ENCODE measurements at places on chromosomes 16 and 17. TPM values are rescaled to one million over a fixed set of nuclear protein-coding genes. Genes with fewer than 3 reads are reported as not detected.

DNA sequence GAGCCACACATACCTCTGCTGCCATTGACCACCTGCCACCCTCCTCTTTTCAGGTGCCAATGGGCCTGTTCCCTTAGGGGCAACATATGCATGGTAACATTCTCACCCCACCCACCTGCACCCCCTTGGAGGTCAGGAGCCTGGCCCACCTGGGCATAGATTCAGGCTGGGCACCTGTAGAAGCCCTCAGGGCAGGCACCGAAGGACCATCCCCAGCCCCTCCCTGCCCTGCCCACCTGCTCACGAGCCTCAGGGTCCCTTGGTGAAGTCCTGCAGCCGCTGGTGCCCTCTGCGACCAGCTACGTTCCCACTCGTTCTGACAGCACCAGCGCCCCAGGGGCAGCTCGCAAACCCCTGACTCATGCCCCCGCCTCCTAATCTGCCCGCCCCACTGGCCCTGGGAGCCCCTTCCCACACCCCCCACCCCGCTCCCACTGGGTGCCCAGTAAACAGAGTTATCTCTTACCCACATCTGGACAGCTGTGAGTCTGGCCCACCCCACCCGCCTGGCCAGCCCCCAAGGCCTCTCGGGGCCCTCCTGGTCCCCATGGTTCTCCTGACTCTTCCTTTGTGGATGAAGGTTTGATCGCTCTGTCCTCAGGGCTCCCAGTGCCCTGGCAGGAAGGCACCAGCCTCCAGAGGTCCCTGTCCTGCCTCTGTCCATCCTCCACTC, at the start of gene SLC4A1:
TSS of gene SLC4A1 (minus strand) at position 318 of the 673 bp plus-strand sequence. CDS start 5,269 bp downstream, outside the sequence.
- no peak for DNase-seq

- no peak for DNase-seq
Measured at GRCh38 chr17:65048441-65048840, 8.1 kb downstream of the GNA13 start.

KRT28 gene
- not detected for polyA plus RNA-seq

GRCh38 chr16:78096386-78096785, 3.1 kb upstream of the WWOX start:
- DNase-seq: no peak

TMEM220 gene
- 4.4 TPM for polyA plus RNA-seq

Data from spleen (tissue), 13 donors.